Activated CD8-positive, alpha-beta T cell treated with anti-CD3 and anti-CD28 coated beads, Interleukin-2, amount 10 ng/mL, durations not matched to agents 7 days and 5 days (primary cell): ENCODE measurements at places on chromosomes 3 and 15.

- H3K4me3 ChIP-seq, result no peak overlapping the region
- H3K36me3 ChIP-seq, result peaks cover 38% of the 10 kb centered on the region
- no peak for DNase-seq
- peaks cover 46% of the 10 kb centered on the region for H3K4me1 ChIP-seq
Observed at GRCh38 chr15:48802867-48803266, 8.0 kb downstream of the CEP152 start.

DNA sequence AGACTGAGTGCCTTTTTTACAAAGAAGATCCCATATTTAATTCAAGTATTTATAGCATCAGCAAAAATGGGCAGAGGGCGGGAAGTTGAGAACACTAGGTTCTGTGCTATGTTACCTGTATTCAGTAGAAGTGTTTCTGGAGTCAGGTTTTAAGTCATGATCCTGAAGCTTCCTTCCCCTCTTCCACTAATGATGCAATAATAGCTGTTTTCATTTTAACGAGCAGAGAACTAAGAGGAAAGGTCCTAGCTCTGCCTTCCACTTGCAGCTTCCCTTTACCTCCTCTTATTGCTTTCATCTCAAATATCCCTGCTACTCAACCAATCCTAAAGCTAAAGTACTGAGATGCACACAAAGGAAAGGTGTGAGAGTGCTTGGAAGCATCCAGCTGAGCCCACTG is 16.9 kb upstream of the TMOD3 start:
- no peaks in the 10 kb centered on the region for H3K27me3 ChIP-seq
- no peaks in the 10 kb centered on the region for H3K4me1 ChIP-seq
- H3K36me3 ChIP-seq, result peaks cover 2% of the 10 kb centered on the region
- no peak overlapping the region for H3K4me3 ChIP-seq
- DNase-seq, result no peak
- no peak overlapping the region for H3K27ac ChIP-seq

- H3K4me3 ChIP-seq, result no peak overlapping the region
- H3K4me1 ChIP-seq, result peaks cover 2% of the 10 kb centered on the region
- peaks cover 4% of the 10 kb centered on the region for H3K36me3 ChIP-seq
- H3K27me3 ChIP-seq, result no peaks in the 10 kb centered on the region
- no peak for DNase-seq
Observed at GRCh38 chr3:23865595-23866396, 51.0 kb downstream of the NKIRAS1 start.

DNA sequence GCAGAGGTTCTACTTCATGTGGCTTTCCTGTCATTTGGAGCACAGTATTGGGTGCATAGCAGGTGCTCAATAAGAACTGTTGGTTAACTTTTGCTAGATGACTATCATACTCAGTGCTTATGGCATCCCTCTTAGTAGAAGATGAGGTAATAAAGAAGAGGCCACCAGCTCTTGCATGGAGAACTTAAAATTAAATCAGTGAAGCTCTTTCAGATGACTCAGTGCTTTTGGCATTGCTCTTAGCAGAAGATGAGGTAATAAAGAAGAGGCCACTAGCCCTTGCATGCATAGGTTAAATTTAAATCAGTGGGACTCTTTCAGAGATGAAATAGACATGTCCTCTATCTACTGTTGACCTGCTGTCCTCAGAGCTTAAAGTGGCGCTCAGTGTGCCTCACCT is 109.4 kb upstream of the FGF7 start:
- H3K27me3 ChIP-seq, result no peaks in the 10 kb centered on the region
- no peak for DNase-seq
- H3K27ac ChIP-seq, result no peak overlapping the region
- no peak overlapping the region for H3K4me3 ChIP-seq
- H3K4me1 ChIP-seq, result no peaks in the 10 kb centered on the region

- H3K27me3 ChIP-seq, result no peaks in the 10 kb centered on the region
- H3K27ac ChIP-seq, result no peak overlapping the region
- H3K36me3 ChIP-seq, result peaks cover 28% of the 10 kb centered on the region
- peaks cover 38% of the 10 kb centered on the region for H3K4me1 ChIP-seq
- no peak for DNase-seq
- H3K4me3 ChIP-seq, result no peak overlapping the region
Observed at GRCh38 chr3:49717211-49717958, 2.1 kb downstream of the AMIGO3 start.

DNA sequence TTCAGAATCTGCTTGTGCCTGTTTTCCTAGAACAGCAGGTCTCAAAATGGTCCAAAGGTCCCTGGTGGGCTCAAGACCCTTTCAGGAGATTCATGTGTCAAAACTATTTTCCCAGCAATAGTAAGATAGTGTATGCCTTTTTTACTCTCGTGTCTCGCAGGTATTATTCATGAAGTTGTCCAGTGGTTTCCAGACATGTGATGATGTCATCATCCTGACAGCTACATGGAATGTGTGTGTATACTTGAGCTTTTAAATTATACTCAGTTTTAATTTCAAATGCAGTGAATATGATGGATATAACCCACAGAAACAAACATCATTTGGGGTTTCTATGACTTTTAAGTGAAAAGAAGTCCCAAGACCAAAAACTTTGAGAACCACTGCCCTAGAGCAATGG is 288.6 kb downstream of the NTRK3 start:
- no peak for DNase-seq
- H3K4me1 ChIP-seq, result no peaks in the 10 kb centered on the region
- H3K27me3 ChIP-seq, result no peaks in the 10 kb centered on the region
- no peaks in the 10 kb centered on the region for H3K36me3 ChIP-seq

- no peak for DNase-seq
- no peak overlapping the region for H3K27ac ChIP-seq
- peaks cover 20% of the 10 kb centered on the region for H3K36me3 ChIP-seq
- no peaks in the 10 kb centered on the region for H3K27me3 ChIP-seq
- no peak overlapping the region for H3K4me3 ChIP-seq
- peaks cover 32% of the 10 kb centered on the region for H3K4me1 ChIP-seq
Observed at GRCh38 chr3:16995601-16996000, 110.8 kb downstream of the PLCL2 start.

- no peaks in the 10 kb centered on the region for H3K4me1 ChIP-seq
- no peak overlapping the region for H3K4me3 ChIP-seq
- no peak overlapping the region for H3K27ac ChIP-seq
- no peak for DNase-seq
Observed at GRCh38 chr15:41594801-41595746, 36.1 kb downstream of the TYRO3 start.

DNA sequence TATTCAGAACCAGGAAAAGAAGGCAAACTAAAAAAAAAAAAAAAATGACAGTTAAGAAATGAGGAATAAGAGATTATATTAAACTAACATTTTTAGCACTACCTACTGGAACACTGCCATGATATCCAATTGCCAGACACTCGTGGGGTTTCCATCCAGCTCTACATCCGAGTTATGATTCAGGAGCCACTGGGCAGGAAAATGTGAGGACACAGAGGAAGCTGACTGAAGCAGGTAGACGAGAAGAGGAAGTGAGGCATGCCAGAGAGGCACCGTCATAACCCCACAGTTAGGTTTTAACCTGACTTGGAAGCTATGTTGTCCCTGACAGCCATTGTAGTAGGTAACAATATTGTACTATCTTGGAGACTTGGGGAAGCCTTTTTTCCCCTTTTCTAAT is 495.0 kb downstream of the NLGN1 start:
- H3K27ac ChIP-seq, result no peak overlapping the region
- H3K27me3 ChIP-seq, result no peaks in the 10 kb centered on the region
- DNase-seq, result no peak
- no peak overlapping the region for H3K4me3 ChIP-seq
- H3K4me1 ChIP-seq, result no peaks in the 10 kb centered on the region
- no peaks in the 10 kb centered on the region for H3K36me3 ChIP-seq

DNA sequence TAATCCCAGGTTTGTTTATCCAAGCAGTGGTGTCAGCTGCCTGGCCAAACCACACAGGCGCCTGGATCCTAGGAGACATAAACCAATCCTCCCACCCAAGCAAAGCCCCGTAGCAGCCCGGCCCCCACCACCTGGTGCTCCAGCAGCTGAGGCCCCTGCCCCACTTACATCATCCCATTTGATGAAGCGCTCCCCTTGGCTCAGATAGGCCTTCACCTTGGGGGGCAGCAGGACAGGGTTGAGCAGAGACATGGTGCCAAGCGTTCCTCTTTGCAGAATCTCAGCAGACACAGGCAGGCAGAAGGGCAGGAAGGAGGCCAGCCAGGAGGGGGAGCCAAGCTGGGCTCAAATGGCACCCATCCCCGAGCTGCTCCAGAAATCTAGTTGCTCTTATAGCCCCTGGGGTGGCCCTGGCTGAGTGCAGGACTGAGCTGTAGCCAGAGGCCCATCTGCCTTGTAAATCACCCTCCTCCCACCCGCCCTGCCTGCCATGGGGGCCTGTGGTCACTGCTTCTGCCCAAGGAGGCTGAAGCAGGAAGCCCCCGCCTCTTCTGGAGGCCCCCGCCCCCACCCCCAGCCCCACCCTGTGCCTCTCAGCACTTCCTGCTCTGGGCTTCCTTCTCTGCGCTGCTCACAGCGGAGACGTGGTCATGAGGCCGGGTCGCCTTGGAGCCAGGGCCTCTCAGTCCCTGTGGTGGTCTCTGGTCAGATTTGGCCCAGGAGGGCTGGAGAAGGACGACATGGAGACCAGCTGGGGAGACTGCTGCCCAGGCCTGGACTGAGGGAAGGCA is at the start of gene PLCB2:
TSS of gene PLCB2 (minus strand) at position 515 of the 791 bp plus-strand sequence. CDS start at position 252, 263 bp downstream.
- H3K36me3 ChIP-seq, result peaks cover 25% of the 10 kb centered on the region
- peaks cover 13% of the 10 kb centered on the region for H3K27me3 ChIP-seq
- DNase-seq, result peak; percentile 82
- H3K4me3 ChIP-seq, result peak within 1 kb of the TSS; percentile 99

DNA sequence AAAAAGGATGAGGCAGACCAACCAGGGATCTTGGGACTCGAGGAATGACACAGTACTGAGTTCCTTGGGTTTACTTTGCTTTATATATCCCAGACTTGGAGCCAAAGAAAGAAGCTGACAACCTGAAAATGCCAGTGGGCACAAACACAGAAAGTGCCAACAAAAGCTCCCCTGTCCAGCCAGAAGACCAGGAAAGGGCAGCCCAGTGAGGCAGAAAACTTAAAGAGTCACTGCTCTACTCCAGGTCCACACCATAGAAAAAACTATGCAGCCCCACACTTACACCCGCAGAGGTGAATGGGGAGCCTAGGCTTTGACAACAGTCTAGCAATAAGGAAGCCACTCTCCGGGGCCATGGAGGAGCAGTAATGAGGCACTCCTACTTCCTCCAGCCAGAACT is 80.3 kb downstream of the FLNB start:
- H3K36me3 ChIP-seq, result peaks cover 2% of the 10 kb centered on the region
- H3K4me3 ChIP-seq, result no peak overlapping the region
- H3K4me1 ChIP-seq, result peaks cover 28% of the 10 kb centered on the region
- no peak for DNase-seq

DNA sequence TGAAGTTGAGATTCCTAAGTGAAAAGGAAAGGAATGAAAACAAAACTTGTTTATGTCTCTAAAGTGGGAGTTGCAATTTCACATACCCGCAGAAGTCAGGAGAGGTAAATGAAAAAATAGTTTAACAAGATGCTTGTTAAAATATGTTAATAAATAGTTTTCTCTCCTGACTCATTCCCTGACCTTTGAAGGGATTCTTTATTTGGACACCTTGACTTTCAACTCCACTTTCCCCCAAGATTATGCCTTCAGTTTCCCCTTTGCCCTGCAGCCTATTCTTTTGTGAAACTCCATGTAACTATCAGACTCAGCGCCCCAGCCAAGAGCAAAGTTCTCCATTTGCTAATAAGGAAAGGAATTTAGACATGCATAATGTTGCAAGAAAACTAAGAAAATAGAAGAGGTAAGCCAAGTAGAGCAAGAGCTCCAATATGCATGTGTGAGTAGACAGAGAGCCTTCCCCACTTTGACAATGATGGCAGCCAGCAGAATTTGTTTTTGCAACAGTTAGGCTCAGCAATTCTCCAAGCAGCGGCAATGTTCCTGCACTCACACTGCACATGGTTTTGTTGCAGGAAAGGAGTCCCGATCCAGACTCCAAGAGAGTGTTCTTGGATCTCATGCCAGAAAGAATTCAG is 61.2 kb downstream of the CD200 start:
- H3K4me1 ChIP-seq, result peaks cover 28% of the 10 kb centered on the region
- no peaks in the 10 kb centered on the region for H3K27me3 ChIP-seq
- no peak for DNase-seq
- no peak overlapping the region for H3K27ac ChIP-seq
- H3K4me3 ChIP-seq, result no peak overlapping the region

- peaks cover 14% of the 10 kb centered on the region for H3K36me3 ChIP-seq
- DNase-seq, result no peak
- H3K27me3 ChIP-seq, result no peaks in the 10 kb centered on the region
- peak overlapping the region; percentile 63 for H3K27ac ChIP-seq
- no peaks in the 10 kb centered on the region for H3K4me1 ChIP-seq
- no peak overlapping the region for H3K4me3 ChIP-seq
Observed at GRCh38 chr3:11422291-11422690, 150.1 kb downstream of the ATG7 start.

DNA sequence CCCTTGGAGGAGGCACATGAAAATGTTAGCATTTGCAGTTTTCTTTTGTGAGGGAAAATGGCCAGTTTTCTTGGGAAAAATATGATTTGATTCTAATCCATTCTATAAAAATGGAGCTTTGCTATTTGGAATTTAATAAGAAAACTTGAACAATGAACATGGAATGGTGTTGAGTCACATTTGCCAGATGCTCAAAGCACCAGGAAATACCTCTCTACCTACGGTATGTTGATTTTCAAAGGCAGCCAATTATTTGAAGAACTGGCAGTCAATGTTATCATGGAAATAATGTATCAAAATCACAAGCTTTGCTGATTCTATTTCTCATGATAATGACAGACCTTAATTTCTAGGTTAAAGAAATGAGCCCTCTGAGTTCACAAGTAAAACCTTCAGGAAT is 14.9 kb downstream of the NME9 start:
- no peak overlapping the region for H3K4me3 ChIP-seq
- H3K27me3 ChIP-seq, result peaks cover 30% of the 10 kb centered on the region
- H3K27ac ChIP-seq, result no peak overlapping the region
- DNase-seq, result no peak
- no peaks in the 10 kb centered on the region for H3K4me1 ChIP-seq
- H3K36me3 ChIP-seq, result peaks cover 2% of the 10 kb centered on the region

GRCh38 chr15:89958107-89958805 is 42.9 kb upstream of the ZNF710 start:
- no peak overlapping the region for H3K4me3 ChIP-seq
- no peaks in the 10 kb centered on the region for H3K4me1 ChIP-seq
- no peaks in the 10 kb centered on the region for H3K36me3 ChIP-seq
- no peak for DNase-seq
- H3K27ac ChIP-seq, result no peak overlapping the region
- peaks cover 4% of the 10 kb centered on the region for H3K27me3 ChIP-seq

GRCh38 chr15:41263891-41264351 is 32.9 kb downstream of the CHP1 start:
- H3K36me3 ChIP-seq, result peaks cover 14% of the 10 kb centered on the region
- no peak for DNase-seq
- H3K27me3 ChIP-seq, result no peaks in the 10 kb centered on the region
- no peak overlapping the region for H3K27ac ChIP-seq

GRCh38 chr3:123658852-123659206 is 74.0 kb upstream of the HACD2 start:
- no peak for DNase-seq
- H3K4me3 ChIP-seq, result no peak overlapping the region
- peaks cover 2% of the 10 kb centered on the region for H3K27me3 ChIP-seq
- H3K4me1 ChIP-seq, result no peaks in the 10 kb centered on the region
- no peaks in the 10 kb centered on the region for H3K36me3 ChIP-seq

- H3K4me3 ChIP-seq, result peak overlapping the region; percentile 90
- H3K27ac ChIP-seq, result no peak overlapping the region
- H3K36me3 ChIP-seq, result peaks cover 23% of the 10 kb centered on the region
- DNase-seq, result no peak
- peaks cover 39% of the 10 kb centered on the region for H3K4me1 ChIP-seq
- H3K27me3 ChIP-seq, result peaks cover 4% of the 10 kb centered on the region
Observed at GRCh38 chr15:80155001-80155377, 2.2 kb downstream of the FAH start.

GRCh38 chr3:166190360-166190759 is 353.1 kb upstream of the BCHE start:
- H3K4me3 ChIP-seq, result no peak overlapping the region
- no peaks in the 10 kb centered on the region for H3K36me3 ChIP-seq
- no peak overlapping the region for H3K27ac ChIP-seq
- no peak for DNase-seq
- no peaks in the 10 kb centered on the region for H3K4me1 ChIP-seq
